WERI-Rb-1 (cell line): ENCODE measurements at places on chromosomes 1 and 21.

GRCh38 chr1:84780000-84780716 lies 89.9 kb upstream of the SSX2IP start:
- no peak for DNase-seq

DNA sequence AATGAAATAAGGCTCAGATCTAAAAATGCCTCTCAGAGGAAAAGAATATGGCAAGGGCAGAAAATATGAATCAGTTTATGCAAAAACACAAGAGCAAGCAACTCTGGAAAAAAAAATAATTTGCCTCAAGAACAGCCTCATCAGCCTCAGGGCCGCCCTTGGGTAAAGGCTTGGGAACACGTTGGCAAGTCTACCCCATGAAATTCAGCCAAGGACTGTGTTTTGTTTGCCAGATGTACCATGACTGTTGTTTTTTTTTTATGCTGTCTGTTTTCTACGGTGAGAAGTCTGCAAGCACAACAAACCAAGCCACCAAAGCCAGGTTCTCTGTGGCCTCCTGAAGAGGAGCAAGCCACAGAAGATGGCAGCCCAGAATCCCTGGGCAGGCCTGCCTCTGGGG lies 18.0 kb downstream of the HHIPL2 start:
- no peak for DNase-seq

- no peak for DNase-seq
Observed at GRCh38 chr21:16583556-16583955, 853.8 kb downstream of the USP25 start.

DNA sequence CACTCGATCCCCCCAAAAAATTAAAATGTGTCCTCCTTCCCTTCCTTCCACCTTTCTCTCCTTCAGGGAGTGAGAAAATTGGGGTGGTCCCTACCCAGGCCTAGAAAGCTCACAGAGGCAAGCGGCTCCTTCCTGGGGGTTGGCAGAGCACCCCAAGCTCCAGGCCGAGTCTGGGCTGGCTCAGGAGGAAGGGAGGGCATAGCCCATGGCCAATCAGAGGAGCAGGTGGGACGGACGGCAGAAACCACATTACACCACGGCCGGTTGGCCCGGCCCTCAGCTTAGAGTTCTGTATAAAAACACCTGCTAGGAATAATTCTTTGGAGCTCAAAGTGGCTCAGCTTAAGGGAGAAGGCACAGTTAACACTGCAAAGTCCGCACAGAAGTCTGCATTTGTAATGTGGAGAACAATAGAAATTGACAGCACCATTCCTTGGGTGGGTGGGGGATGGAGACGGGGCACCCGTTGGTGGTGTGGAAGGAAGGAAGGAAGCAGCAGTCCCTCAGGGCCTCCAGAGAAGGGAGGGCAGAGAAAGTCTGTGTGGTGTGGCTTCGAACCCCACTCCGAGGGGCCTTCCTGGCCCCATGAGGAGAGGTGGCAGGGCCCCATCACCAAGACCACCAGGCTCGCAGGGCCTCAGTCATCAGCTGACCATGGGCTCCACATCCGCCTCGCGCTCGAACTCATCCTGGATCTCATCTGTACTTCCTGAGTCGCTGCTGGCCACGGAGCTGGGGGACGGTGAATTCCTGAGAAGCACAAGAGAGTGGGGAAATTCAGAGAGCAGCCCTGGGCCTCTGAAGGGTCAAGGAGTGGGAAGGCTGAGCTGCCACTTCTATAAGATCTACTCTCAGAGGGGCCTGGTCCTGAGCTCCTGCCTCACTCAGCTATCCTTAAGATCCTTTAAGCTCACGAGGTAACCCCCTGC lies 5.8 kb upstream of the ALDH4A1 start:
- no peak for DNase-seq

- no peak for DNase-seq
Observed at GRCh38 chr1:160371756-160372155, 4.9 kb downstream of the NHLH1 start.
